HEK293T (cell line): ENCODE measurements at places on chromosomes 2 and 18.

GRCh38 chr18:12377556-12378197, 650 bp upstream of the AFG3L2 start:
- no peak for DNase-seq

DNA sequence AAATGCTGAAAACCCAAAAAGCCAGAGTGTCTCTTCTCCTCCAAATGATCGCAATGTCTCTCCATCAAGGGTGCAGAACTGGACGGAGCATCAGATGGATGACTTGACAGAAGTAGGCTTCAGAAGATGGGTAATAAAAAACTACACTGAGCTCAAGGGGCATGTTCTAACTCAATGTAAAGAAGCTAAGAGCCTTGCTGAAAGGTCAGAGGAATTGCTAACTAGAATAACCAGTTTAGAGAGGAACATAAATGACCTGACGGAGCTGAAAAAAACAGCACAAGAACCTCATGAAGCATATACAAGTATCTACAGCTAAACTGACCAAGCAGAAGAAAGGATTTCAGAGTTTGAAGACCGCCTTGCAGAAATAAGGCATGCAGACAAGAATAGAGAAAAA, 9.7 kb upstream of the POLE4 start:
- DNase-seq = no peak

GRCh38 chr2:46114996-46115395, 182.2 kb upstream of the EPAS1 start:
- DNase-seq = no peak

GRCh38 chr2:120133572-120134244, 89.5 kb downstream of the TMEM185B start:
- DNase-seq = no peak

DNA sequence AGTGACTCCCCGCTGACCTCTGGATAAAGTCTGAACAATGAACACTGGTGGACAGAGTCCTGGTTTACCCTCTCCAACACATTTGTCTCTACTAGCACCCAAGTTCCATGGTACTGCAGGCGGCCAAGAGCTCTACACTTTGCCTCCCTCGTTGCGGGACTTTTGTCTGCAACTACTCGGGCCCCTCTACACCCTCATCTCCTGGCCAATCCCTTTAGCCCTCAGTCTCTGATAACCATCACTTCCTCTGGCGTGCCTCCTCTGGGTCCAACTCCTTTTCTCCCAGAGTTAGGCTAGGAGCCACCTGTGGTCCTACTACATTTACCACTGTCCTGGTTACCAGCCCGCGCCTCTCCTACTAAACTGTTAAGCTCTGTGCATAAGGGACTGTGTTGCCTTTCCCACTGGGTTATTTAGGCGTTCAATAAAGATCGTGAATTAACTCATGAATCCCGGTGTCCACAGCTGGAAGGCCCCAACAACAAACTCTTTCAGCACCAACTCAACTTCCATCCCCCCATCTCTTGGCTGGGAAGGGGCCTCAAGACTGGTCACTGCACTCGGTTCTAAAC, 757 bp downstream of the HDHD2 start:
- DNase-seq = peak; percentile 4

- DNase-seq = no peak
Measured at GRCh38 chr2:200658278-200658864, 72.6 kb downstream of the AOX1 start.

DNA sequence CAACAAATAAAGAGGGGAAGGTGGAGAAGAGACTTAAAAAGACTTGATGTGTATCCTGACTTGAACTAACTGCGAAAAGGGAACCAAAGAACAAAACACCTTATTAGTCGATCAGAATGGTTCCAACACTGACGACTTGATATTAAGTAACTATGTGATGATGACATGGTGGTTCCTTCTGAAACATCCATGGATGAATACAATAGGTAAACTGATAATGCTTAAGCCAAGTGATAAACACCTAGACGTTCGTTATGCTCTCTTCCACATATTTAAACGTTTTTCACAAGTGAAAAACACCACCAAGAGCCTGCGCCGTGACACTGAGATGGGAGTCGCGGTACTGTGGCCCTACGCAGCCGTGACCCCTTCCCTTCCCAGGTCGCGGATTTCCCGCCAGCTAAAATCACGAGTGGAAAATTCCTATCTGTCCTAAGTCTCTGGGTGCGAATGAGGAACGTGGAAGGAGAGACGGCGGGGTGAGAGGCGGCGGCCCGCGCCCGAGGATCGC, 797 bp downstream of the TTC32 start:
- no peak for DNase-seq

DNA sequence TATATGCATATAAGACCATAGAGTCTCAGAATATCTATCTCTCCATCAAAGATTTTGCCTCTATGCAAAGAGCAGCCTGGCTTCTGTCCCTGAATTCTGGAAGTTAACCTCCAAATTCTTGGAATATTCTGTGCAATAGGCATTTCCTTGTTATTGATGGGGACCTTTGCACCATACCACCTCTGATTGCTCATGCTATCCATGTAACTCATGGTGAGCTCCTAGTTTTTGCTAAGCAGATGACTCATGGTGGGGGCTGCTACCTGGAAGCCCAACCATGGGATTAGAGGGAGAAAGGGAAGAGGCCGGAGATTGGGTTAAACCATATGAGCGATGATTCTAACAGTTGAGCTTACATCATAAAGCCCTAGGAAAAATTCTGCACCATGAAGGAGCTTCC, 310.2 kb upstream of the FIGN start:
- DNase-seq = no peak

GRCh38 chr18:23662309-23663263, at the start of gene ANKRD29:
Gene ANKRD29 (minus strand): TSS chr18:23662911. CDS start chr18:23662730, 181 bp downstream.
- DNase-seq = peak; percentile 76

GRCh38 chr2:41937464-41937906, 110.3 kb upstream of the PKDCC start:
- DNase-seq = no peak

DNA sequence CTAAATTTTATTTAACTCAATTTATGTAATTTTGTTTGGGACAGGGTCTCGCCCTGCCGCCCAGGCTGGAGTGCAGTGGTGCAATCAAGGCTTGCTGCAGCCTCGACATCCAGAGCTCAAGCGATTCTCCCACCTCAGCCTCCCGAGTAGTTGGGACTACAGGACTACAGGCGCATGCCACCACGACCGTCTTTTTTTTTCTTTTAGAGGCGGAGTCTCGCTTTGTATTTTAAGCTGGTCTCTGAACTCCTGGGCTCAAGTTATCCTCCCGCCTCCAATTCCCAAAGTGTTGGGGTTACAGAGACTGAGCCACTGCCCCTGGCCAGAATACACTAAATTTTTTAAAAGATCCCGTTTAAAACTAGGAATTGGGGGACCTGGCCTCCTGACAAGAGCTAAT, 18.5 kb downstream of the WNT10A start:
- no peak for DNase-seq

GRCh38 chr18:61992923-61993322, 100.1 kb upstream of the RNF152 start:
- DNase-seq = no peak

- DNase-seq = no peak
Measured at GRCh38 chr2:98463988-98464771, 19.5 kb downstream of the INPP4A start.

- no peak for DNase-seq
Measured at GRCh38 chr18:55862693-55863390, 274.9 kb upstream of the TCF4 start.

DNA sequence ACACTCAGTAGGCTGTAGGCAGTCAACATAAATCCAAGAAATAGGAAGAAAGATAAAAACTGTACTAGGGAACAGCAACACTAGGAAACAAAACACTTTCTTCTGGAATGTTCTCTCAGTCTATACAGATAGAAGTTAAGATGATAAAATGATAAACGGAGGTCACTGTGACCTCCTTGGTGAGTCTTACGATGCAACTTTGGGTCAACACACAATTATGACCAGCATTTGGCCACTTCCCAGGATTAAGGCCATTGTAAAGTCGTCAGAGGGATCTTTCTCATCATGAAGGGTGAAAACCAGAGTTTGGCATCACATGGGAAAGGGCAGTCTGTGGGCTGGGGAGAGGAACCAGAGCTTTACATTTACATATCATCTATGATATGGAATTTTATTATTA, 33.4 kb downstream of the LAMA3 start:
- no peak for DNase-seq

DNA sequence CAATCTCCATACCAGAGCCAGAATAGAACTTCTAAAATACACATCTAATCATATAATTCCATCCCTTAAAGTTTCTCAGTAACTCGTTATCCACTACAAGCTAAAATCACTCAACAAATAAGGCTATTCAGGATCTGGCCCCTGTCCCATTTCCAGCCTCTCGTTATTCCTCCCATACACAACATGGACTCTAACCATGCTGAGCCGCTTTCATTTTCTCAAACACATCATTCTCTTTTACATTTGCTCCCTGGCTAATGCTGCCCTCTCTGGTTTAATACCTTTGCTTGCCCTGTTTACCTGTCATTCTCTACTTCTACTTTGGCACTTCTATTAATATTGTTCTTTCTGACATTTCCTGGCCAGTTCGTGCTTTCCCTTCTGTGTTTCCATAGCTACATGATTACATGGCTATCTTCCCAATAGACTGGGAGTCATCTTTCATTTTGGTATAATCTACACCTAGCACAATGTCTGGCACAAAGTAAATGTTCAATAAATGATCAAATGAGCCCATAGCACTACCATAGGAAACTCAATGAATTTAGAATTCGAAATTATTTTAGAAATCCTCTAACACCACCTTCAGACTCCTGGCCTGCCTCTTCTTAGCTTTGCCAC, 163.6 kb upstream of the VRK2 start:
- no peak for DNase-seq

DNA sequence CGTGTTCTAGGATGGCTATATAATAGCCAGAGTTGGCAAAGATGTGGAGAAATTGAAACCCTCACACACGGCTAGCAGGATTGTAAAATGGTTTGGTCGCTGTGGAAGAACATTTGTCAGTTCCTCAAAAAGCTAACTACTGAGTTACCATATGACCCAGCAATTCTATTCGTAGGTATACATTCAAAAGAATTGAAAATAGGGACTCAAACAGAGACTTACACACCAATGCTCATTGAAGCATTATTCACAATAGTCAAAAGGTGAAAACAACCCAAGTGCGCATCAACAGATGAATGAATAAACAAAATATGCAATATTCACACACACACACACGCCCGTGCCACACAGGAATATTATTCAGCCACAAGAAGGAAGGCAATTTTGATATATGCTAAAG, 98.7 kb downstream of the PLA2R1 start:
- no peak for DNase-seq

DNA sequence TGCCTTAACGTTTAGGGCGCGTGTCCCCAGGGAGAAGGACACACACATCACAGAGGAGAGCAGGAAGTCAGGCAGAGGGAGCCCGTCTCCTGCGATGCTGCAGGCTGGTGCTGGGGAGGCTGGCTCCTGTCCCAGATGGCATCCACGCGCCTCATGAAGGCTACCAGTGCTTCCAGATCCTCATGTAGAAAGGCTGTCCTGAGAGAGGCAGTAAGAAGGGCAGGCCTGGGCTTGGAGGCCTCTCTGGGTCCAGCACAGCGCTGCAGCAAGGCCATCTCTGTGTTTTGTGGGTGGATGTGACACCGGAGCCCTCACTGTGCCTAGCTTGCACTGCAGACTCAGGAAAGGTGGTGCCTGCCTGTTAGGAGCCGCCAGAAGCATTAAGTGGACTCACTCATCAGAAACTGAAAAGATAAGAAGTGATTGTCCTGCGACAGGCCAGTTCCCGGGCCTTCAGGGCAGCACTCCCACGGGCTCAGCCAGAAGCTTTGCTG, 62.7 kb downstream of the FAM168B start:
- no peak for DNase-seq

DNA sequence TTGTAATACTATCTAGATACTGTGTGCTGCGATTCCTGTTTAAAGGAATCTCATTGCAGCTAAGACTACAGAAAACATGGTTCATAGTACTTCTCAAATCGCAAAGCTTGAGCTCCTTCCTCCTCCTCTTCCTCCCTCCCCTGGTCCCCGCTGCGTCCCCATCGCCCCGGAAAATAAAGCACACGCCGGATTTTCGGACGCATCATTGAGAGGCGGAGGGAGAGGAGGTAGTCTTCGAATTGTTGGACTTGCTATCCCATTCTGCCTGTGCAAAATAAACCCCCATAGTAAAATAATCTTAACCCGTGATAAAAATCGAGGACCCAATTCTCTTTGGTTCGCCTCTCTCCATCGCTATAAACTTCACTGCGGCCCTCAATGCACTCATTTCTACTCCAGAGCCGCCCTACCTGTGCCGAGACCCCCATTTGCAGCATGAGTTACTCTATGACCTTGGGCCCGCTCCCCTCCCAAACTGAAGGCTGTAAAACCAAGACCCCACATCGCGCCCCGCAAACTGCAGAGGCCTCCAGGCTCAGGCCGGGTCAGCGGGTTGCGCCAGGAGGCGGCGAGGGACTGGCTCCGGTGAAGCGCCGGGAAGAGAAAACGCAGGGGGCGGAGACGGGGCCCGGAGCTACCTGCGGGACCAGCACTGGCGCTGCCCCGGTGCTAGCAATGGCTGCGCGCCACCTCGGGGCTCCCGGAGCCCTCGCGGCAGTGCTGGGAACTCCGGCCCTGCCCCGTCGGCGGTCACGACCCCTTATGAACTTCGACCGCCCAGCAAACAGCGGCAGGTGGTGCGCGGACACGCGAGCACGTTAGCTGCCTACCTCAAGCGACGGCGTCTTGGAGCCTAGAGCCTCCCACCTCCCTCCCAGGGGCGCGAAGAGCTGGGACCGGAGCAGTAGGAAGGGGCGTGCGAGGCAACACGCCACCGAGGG, 649 bp downstream of the ESCO1 start:
- peak; percentile 61 for DNase-seq

- peak; percentile 41 for DNase-seq
Measured at GRCh38 chr2:205047273-205047839, 502.1 kb downstream of the PARD3B start.

DNA sequence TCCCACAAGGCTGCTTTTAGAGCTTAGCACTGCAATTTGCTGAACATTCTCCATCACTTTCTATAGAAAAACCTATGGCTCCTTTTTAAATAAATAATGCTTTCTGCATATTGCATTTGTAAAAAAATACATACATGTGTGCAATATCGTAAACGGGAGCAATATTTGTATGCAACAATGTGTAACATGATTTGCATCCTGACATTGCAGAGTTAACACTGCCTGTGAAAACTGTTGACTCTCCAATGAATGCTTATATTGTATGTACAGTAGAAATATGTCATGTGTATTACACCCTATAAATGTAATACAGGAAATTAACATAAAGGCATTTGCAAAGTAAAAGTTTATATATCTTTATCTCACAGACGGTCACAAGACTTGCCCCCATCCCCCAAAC, 135.0 kb upstream of the PIEZO2 start:
- DNase-seq = no peak

- DNase-seq = no peak
Measured at GRCh38 chr2:127563458-127564428, 28.3 kb downstream of the MYO7B start.

GRCh38 chr2:146661473-146662096, 1183.2 kb upstream of the ACVR2A start:
- peak; percentile 16 for DNase-seq

- DNase-seq = peak; percentile 54
Measured at GRCh38 chr2:136378712-136379595, 261.0 kb upstream of the CXCR4 start.

GRCh38 chr2:121019756-121020155, 265.2 kb downstream of the TFCP2L1 start:
- DNase-seq = no peak

- no peak for DNase-seq
Measured at GRCh38 chr18:7729868-7730267, 162.8 kb downstream of the PTPRM start.

- DNase-seq = no peak
Measured at GRCh38 chr2:23286031-23286757, 98.8 kb upstream of the KLHL29 start.

- peak; percentile 51 for DNase-seq
Measured at GRCh38 chr2:235055891-235056516, 104.2 kb downstream of the SH3BP4 start.
